ENCODE measurements at places on chromosomes 2 and 18.

DNA sequence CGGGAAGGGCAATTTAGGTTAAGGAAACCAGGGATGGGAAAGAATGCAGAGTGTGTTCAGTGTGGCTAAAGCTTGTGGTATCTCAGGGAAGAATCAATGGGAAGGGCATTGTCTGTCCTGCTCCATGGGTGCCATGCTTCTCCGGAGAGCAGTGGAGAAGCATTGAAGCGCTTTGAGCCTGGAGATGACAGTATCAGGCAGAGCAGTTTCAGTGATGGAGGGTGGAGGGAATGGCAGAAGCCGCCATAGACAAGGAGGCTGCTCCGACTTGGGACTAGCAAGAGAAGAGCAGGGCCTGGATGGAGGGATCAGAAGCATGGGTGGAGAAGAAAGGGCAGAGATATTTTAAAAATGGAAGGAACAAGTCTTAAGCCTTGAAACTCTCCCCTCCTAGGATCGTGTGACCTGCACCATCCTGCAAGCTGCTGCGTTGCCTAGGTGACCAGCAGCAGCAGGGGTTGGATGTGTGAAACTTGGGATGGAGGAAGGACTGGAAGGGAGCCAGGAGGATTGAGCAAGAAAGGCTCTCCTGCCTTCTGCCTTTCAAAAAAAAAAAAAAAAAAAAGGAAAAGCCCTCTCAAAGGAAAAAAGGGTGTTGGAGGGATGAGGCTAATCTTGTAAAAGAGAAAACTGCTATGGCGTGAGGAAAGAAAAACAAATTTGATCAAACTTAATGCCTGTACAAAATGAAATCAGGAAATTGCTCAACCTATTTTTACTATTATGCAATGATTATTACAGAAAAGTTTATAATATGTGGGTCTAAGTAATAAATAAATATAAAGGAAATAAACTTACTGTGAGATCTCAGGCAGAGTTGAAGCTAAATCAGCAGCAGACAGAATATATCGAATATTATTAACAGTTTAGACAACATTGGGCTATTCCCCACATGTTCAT lies 493.8 kb upstream of the NRP2 start:
- DNase-seq: no peak

DNA sequence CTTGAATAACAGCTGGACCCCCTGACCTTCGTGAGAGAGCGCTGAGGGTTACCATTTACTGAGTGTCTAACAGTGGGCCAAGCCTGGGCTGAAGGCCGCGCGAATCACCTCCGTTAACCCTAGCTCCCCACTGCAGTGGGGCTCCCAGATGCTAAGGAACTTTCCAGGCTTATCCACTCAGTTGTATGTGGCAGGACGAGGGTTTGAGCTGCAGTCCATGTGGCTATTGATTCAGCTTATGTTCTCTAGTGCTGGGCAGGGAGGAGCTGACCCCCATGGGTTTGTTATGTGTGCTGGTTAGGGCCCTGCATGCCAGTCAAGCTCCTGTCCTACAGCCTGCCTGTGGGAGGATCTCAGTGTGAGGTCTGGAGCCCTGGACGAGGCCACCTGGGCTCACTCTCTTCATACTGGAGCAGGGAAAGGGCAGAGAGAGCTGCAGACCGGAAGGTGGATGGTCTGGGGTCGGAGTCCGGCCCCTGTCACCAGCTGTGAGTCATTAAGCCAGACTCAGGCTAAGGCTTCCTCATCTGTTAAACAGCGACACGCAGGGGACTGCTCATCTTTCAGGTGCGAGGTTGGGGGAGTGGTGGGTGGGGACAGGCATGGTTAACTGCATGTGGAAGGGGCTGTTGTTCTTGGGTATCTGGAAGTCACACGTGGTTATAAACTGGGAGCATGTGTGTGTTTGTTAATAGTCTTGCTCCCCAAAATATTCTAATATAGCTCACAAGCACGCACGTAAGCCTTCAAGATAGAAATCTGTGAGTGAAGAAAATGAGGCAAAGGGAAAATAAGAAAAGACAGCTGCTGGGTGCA lies 6.6 kb downstream of the PSD4 start:
- no peak for DNase-seq

- no peak for DNase-seq
Observed at GRCh38 chr2:238996331-238997136, 148.6 kb downstream of the TWIST2 start.

DNA sequence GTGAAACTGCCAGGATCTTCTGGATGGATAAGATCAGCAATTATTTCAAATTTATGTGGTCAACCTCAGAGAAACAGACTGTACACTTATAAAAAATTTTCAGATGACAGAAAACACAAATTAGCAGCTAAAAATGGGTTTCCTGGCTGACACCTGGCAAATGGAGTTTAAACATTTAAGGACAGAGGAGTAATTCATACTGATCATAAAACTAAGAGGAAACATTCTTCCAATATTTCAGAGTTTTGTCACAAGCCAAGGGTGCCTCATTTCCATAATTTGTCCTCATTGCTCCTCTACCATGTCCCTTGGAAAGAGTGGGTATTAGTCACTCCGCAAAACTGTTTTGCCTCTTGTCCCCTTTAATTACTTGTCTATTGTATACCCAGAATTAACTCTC lies 70.2 kb downstream of the TMEFF2 start:
- peak; percentile 0 for DNase-seq

All from mammary epithelial cell (primary cell).